Activated CD4-positive, alpha-beta memory T cell treated with anti-CD3 and anti-CD28 coated beads, Interleukin-2, amount 10 ng/mL, durations not matched to agents 7 days and 5 days (primary cell): ENCODE measurements at places on chromosomes 1 and 21. TPM values are rescaled to one million over a fixed set of nuclear protein-coding genes. Genes with fewer than 3 reads are reported as not detected.

C21orf58 gene
- total RNA-seq = 47.7 TPM

OR2L3 gene
- not detected for total RNA-seq

DDR2 gene
- total RNA-seq = 0.18 TPM

HSPG2 gene
- total RNA-seq = 1.2 TPM

HES3 gene
- not detected for total RNA-seq

CD5L gene
- not detected for total RNA-seq
